H4 (cell line): ENCODE measurements at places on chromosomes 7 and 10.

GRCh38 chr7:93873998-93874574 is 16.5 kb downstream of the TFPI2 start:
- no peak for DNase-seq

- DNase-seq, result no peak
Measured at GRCh38 chr10:12726971-12727831, 274.3 kb downstream of the CCDC3 start.

DNA sequence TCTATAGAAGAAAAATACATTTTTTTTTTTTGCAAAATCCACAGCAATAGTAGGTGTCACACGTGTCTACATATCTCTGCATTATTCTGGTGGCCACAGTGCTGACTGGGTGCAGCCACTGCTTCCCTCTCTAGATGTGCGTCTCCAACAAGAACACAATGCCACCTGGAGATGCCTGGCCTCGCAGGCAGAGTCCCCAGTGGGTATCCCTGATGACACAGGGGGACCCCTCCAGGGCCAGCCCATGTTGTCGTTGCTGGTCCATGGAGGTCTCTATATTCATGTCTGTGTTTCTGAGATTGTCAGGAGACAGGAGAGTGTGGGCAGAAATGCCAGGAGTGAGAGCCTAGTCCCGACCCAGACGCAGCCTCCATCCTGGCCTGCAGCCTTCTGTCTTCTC is 345.9 kb upstream of the SHH start:
- DNase-seq, result no peak

GRCh38 chr7:100432053-100432452 is 2.4 kb downstream of the MEPCE start:
- DNase-seq, result no peak

DNA sequence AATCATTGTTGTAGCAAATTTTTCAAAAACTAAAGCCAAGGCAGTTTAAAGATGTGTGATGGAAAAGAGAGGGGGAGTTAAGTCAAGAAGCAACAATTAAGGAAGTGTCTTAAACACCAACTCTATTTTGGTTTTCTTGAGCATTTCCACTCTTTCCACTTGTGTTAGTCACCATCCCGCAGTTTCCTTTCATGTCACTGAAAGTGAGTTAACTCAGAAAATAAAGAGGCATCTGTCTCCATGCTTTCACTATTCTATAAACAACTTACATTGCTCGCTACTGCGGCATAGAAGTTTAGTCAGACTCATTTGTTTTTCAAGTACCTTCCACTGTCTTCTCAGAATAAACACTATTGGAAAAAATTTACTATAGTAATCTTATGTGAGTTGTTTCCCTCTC is 284.9 kb upstream of the SEMA3D start:
- DNase-seq, result peak; percentile 90

GRCh38 chr7:271266-272107 is 18.5 kb upstream of the FOXL3 start:
- DNase-seq, result no peak

- DNase-seq, result peak; percentile 69
Measured at GRCh38 chr7:126727930-126728391, 524.8 kb downstream of the GRM8 start.

DNA sequence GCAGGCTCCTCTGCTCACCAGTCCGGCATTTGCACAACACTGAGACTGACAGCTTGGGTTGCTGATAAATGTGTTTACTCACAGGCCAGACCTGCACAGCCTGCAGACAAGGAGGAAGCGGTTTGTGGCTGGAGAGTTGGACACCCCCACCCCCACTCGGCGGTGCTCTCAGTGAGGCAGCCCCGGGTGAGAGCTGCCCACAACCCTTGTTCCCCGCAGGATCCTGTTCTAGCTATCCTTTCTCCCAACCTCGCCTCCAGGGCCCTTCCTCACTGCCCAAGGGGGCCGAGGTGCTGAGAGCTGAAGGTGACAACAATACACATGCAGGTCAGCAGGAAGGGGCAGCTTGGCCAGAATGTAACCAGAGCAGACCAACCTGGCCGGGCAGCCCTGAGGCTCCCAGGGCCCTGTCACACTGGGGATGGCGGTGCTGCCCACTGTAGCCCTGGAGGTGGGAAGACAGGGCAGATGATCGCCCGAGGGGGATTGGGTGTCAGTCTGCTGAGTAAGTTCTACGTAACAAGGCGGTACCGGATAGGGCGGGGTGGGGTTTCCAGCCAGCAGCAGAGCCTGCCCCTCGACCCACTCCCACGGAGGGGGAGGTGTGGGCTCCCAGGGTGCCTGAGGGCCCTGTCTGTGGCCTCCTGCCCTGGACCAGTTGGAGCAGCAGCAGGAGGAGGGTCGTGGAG is 2.1 kb upstream of the ADAM8 start:
- DNase-seq, result peak; percentile 83

DNA sequence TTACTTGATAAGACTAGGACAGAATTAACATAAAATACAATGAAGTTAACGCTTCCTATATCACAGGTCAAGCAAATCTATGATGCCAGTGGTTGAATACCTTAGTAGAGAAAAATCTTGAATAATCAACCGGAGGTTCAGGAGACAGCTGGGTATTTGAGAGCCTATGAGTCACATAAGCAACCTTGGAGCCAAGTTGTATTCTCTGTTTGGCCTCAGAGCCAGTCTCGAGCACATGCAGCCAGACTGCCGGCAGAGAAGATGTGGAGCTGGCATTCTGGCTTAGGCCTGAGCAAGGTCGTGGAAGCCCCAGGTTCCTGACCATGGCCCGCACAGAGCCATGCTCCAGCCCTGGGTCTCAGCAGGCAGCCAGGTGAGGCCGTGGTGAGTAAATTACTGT is 90.3 kb downstream of the FAM204A start:
- peak; percentile 13 for DNase-seq

DNA sequence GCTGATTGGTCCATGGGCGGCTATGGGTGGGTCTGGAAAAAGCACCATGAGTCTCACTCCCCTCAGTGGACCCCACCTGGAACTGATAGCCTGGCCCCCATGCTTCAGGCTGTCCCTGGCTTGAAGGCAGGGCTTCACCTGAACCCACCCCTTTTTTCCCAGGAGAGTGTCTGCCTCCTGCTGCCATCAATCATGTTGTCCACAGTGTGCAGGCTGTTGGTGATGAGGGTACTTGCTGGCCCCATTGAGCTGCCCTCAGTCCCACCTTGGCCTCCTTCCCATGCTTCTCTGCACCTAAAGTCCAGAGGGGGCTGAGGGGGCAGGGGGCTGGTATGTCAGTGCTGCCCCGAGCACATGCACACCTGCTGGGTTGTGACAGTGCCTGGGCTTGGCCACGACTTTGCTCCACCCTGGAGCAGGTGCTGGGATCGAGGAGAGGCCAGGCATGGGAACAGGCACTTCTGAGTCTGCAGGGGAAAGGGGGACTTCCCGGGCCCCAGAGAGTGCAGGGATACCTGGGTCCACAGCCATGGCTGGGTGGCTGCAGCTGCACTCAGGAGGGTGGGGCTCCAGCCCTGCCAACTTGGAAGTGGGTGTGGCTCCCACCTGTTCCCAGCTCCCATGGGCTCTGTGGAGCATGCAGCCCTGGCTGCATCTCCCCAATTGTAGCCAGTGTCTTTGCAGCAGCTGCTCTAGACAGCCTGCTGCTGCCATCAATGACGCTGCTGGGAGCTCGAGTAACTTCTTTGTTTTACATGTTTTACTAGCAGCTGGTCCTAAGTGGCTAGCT is 56.9 kb downstream of the ADK start:
- no peak for DNase-seq

DNA sequence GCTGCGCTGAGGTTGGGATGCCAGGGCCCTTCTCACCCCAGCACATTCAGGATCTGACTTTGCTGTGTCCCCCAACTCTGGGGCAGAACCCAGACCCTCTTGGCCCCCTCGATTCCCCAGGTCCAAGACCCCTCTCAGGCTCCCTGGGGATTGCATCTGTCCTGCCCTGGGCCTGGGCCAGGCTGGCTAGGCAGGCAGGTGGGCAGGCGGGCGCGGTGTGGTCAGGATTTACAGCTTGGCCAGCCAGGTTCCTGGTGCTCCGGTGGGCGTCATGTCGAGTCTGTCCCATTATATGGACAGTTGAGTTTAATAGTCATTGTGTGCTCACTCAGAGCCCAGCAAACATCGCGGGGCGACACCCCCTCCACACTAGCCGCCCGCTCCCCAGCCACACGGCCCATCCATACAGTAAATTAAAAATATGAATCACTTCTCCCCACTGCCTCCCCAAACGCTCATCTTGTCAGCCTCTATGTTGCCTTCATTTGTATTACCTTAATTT is 23.5 kb downstream of the POLL start:
- no peak for DNase-seq
